Non-pigmented ciliary epithelial cell (primary cell): ENCODE measurements at places on chromosomes 16 and 17.

- DNase-seq, result no peak
These were observed 185.0 kb downstream of the TANC2 start for GRCh38 chr17:63150994-63151464.

GRCh38 chr16:30740364-30741251 is 7.6 kb upstream of the PHKG2 start:
- DNase-seq, result no peak

DNA sequence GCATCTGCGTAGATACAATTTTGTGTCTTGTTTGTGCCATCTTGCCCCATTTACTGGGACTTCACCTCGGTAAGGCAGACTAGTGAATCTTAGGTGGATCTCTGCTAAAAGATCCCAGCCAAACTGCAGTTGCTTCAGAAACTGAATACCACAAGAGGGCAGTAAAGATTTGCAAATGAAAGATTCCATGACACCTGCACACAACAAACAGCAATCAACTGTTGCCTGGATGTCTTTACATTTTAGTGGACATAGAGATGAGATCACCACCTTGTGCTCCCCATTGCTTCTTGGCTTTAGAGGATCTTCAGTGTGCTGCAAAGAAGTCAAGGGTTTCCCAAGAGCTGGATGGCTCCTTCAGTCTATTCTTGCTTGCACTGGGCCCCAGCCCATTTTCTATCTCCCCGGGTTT is 119.2 kb upstream of the CACNG5 start:
- no peak for DNase-seq

DNA sequence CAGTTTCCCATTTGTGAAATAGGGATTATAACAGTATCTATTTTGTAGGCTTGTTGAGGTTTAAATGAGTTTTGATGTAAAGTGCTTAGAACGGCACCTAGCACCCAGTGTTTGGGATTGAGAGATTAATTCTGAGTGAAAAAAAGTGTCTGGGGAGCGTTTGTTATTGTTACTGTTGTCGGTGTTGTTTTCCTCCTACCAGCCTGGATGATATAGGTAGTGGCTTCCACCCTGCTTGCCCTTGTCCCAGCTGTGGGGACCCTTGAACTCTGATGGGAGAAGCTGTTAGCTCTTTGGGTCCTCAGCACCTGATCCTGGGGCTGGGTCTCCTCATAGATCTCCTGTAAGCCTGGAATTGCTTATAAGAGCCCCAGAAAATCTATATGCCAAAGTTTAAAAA is 4.9 kb downstream of the FMNL1 start:
- DNase-seq, result no peak

GRCh38 chr16:15490123-15490711 is 55.8 kb downstream of the BMERB1 start:
- DNase-seq, result no peak

GRCh38 chr16:1698680-1699079 is 7.3 kb upstream of the MAPK8IP3 start:
- DNase-seq, result no peak

- no peak for DNase-seq
These were observed 9.5 kb upstream of the CDH15 start for GRCh38 chr16:89161763-89162713.

DNA sequence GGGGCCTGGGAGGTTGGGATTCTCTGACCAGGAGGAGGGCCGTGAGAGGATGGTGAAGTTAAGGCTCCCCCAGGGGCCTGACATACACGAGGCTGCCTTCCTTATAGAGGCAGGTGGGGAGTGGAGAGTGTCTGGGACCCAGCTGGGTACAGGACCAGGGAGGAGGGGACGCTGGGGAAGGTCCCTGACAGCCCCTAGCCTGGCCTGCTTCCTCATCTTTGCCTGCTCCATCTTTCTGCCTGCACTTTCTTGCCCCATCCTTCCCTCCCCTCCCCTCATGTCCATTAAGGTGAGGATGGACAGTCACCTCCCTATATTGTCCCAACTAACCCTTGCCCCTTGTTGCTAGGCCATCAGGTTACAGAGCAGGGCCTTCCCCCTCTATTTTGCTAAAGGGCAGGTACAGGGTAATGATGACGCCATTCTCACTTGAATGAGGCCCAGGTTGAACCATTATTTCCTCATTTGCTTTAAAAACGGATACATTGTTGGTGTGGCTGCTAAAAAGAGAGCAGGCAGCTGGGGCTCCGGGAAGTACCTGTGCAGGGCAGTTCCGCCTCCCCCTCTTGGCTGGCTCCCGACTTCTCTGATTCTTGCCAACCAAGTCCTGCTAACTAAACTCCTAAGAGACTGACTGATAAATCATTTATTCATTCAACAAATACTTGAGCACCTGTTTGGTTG is 1.3 kb downstream of the C17orf99 start:
- DNase-seq, result no peak

DNA sequence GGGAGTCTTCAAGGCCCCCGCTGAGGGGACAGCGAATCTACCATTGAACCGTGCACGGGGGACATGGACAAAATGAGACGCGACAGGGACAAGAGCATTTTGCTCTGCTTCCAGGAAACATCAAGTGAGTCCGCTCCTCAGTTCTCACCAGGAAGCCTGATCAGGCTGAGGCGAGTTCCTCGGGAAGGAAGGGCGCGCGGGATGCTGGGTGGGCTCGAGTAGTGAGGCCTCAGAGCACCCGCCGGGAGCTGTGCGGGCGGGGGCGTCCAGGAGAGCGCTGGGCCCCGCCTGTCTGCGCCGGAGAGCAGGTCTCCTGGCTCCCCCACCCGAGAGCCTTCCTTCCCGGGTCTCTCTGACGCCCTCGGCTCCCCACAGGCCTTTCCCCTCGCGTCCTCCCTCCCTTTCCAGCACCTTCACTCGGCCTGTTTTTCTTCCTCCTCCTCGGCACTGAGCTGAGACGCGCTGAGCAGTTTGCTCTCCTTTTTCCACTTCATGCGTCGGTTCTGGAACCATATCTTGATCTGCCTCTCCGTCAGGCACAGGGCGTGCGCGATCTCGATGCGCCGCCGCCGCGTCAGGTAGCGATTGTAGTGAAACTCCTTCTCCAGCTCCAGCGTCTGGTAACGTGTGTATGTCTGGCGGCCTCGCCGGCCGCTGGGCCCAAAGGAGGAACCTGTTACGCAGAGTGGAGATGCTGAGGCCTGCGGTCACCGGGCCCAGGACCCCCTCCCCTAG is 2.6 kb upstream of the HOXB5 start:
- no peak for DNase-seq

GRCh38 chr17:7356756-7357155 is 1.8 kb downstream of the TMEM95 start:
- DNase-seq, result no peak

GRCh38 chr17:3888343-3889171 is 4.3 kb downstream of the CAMKK1 start:
- DNase-seq, result peak; percentile 63

DNA sequence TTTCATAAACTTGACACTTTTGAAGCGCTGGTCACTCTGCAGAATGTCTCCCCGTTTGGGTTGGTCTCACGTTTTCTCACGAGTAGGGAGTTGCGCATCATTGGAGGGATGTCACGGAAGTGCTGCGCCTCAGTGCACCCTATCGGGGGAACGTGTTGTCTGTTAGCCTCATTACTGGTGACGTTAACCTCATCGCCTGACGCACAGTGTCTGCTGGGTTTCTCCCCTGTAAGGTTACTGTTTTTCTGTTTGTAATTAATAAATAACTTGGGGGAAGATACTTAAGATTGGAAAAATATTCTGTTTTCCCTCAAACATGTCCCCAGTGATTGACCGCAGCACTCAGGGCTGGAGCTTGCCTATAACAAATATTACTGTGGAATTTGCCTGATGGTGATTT is 26.7 kb downstream of the VAC14 start:
- DNase-seq, result no peak

GRCh38 chr17:67753026-67753425 is 35.3 kb downstream of the NOL11 start:
- no peak for DNase-seq

- no peak for DNase-seq
These were observed 4.0 kb upstream of the PRPSAP1 start for GRCh38 chr17:76357597-76358158.

DNA sequence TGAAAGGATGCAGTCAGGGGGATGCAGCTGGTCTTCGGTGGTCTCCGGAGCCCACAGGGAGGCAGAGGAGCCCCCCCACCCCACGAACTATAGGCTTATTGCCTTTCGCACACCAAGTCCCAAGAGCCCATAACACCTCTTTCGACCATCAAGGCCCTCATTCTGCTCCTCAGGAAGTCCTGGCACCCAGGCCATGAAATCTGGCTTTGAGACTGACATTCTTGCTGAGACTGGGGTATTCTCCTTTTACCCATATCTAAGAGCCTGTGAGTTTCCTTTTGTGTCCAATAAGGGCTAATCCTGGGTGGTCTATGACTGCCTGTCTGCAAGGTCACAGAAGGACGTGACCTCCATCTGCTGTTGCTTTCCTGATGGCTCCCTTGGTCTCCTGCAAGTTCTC is 6.4 kb upstream of the ARL4D start:
- no peak for DNase-seq

GRCh38 chr17:77909236-77909635 is 49.3 kb upstream of the TNRC6C start:
- no peak for DNase-seq

- no peak for DNase-seq
These were observed 31.3 kb upstream of the KPNB1 start for GRCh38 chr17:47618410-47618809.

- no peak for DNase-seq
These were observed 4.8 kb upstream of the RPL38 start for GRCh38 chr17:74198694-74199093.

DNA sequence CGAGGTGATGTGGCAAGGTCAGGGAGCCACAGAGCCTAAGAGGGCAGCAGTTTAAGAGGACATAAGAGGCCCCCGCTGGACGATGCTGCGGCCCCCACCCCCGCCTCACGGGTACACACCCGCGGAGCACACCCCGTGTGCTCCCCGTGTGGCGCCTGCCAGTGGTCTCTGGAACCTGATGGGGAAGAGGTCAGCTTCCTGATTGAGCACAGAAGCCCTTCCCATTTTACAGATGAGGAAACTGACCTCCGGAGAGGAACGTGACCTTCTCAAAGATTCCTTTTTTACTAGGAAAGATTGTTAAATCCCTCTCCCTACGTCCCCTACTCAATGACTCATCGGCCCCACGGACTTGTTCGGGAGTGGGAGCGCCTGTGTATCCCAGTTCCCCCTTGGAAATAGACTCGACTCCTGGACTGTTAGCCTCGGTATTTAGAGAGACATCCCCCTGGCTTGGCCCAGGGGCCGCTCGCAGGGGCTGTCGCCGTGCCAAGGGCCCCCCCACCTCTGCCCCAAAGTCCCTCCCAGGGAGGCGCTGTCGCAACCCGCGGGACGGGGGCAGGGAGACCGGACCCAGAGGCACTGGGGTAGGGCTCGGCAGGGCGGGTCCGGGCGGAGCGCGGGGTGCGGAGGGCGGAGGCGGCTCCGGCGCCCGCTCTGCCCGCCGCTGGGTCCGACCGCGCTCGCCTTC is at the start of gene ABCC3:
ABCC3 (plus strand) TSS at position 658 of the 691 bp plus-strand sequence. CDS start 56 bp downstream, outside the sequence.
- no peak for DNase-seq
